ENCODE measurements at places on chromosomes 7 and 10.

DNA sequence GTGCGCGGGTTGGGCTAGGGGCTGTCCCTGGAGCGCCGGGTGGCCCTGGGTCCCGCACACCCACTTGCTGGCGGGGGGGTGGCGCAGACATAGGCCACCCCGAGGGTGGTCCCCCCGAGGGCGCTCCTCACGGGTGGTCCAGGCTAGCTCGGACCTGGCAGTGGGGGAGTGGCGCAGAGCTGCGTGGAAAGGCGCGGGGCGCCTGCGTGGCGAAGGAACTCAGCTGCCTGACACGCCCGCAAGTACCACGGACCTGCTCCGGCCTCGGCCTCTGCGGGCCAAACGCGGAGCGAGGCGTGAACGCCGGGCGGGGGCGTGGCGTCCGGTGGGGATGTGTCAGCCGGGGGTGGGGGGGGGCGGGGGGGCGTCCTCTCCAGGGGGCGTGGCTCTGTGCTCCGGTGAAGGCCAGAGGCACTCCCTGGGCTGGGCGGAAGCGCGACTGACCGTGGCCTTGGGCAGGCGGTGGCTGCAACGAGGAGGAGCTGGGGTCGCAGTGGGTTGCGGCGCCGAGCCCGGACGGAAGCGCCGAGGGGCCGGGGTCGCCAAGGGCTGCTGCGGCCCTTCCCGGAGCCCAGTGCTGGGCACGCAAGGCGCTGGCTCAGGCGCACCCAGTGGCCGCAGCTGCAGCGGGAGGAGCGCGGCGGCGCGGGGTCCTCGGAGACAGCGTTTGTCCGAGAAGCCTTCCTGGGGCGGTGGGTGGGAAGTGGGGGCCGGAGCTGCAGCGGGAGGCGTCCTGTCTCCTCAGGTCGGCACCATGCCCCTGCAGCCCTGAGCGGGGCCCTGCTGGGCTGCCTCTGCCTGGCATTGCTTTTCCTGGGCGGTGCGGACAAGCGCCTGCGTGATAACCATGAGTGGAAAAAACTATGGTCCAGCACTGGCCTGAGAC, 58.9 kb upstream of the NUPR2 start:
- H3K4me1 ChIP-seq = no peaks in the 10 kb centered on the region
- no peaks in the 10 kb centered on the region for H3K36me3 ChIP-seq
- no peak overlapping the region for H3K27ac ChIP-seq
- DNase-seq = no peak
- H3K27me3 ChIP-seq = no peaks in the 10 kb centered on the region

DNA sequence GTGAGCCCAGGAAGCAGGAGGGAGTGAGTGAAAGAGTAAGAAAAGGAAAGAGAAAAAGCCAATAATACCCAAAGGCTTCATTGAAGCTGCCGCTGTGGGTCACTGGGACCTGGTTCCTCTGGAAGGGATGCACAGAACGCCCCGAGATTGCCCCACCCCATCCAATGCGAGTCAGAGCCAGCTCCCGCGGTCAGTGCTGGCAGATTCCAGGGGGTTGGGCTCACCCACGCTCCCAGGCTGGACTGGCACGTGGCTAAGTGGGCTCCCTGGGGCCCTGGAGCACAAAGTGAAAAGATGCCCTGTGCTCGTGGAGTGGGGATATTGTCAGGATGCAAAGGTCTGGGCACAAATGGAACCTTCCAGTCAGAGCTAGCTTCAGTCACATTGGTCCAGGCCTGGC, 117.0 kb downstream of the OAT start:
- H3K36me3 ChIP-seq = no peaks in the 10 kb centered on the region
- DNase-seq = no peak
- no peaks in the 10 kb centered on the region for H3K27me3 ChIP-seq

- no peaks in the 10 kb centered on the region for H3K4me1 ChIP-seq
- DNase-seq = no peak
- no peaks in the 10 kb centered on the region for H3K27me3 ChIP-seq
- no peak overlapping the region for H3K4me3 ChIP-seq
- H3K27ac ChIP-seq = no peak overlapping the region
- H3K36me3 ChIP-seq = peaks cover 4% of the 10 kb centered on the region
Observed at GRCh38 chr10:101655570-101655969, 39.4 kb downstream of the FBXW4 start.

GRCh38 chr7:25864943-25865751, 286.9 kb upstream of the NFE2L3 start:
- H3K4me3 ChIP-seq = no peak overlapping the region
- H3K27me3 ChIP-seq = peaks cover 61% of the 10 kb centered on the region
- H3K4me1 ChIP-seq = 0 out of 2 replicates have a peak, but pooled peaks cover 2% of the 10 kb centered on the region
- H3K27ac ChIP-seq = no peak overlapping the region

- peaks cover 30% of the 10 kb centered on the region for H3K4me1 ChIP-seq
- DNase-seq = no peak
- H3K27me3 ChIP-seq = no peaks in the 10 kb centered on the region
- no peak overlapping the region for H3K4me3 ChIP-seq
- no peak overlapping the region for H3K27ac ChIP-seq
Observed at GRCh38 chr10:78450807-78451485, 417.3 kb downstream of the RPS24 start.

DNA sequence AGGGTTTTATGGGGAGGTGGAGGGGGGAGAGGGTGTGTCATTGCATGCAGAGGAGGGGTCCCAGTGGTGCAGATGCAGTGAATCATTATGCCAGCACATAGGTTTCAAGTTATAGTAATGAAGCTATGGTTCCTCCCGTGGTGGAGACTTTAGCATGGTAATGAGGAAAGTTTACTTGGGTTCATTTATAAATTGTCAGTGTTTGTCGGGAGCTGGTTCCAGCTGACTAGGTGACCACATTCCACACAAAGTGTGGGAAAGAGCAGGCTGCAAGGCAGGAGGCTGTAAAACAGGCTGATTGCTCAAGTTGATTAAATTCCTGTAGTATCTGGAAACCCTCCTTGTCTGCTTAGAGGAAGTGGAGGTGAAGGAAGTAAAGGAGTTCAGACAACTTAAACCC, 78.9 kb downstream of the SRI start:
- H3K27me3 ChIP-seq = no peaks in the 10 kb centered on the region
- no peaks in the 10 kb centered on the region for H3K36me3 ChIP-seq
- no peak overlapping the region for H3K4me3 ChIP-seq

DNA sequence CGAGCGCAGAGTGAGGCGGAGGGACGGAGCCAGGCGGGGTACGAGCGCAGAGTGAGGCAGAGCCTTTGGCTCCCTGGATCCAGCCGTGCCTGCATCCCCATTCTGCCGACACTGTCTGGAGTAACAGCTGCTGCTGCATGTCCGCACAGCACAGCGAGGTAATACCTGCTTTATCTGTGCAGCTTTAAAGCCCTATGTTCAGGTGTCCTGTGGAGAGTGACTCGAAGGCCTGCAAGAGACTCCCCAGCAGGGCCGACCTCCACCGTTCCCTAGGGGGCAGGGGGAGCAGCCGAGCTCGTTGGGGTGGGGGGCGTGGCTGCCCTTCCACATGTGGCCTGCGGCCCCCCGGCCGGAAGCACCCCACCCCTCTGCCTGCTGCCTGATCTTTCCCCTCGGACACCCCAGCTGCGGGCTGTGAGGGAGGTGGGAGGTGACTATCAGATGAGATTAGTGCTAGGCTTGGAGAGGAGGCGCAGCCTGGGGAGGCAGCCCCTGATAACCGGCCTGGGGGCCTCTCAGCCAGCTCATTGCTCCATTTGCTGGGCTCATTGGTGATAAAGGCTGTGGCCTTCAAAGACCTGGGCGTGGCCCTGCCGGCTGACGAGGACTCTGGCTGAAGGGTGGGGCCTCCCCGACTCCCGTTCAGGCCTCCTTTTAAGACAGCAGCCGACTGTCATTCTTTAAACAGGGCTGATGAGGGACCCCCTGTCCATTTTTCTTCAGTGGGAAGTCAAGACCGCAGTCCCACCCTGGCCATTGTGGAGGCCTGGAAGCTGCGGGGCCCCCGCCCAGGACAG, 8.0 kb downstream of the VENTX start:
- no peak overlapping the region for H3K4me3 ChIP-seq
- no peaks in the 10 kb centered on the region for H3K36me3 ChIP-seq
- no peak overlapping the region for H3K27ac ChIP-seq
- no peaks in the 10 kb centered on the region for H3K4me1 ChIP-seq

DNA sequence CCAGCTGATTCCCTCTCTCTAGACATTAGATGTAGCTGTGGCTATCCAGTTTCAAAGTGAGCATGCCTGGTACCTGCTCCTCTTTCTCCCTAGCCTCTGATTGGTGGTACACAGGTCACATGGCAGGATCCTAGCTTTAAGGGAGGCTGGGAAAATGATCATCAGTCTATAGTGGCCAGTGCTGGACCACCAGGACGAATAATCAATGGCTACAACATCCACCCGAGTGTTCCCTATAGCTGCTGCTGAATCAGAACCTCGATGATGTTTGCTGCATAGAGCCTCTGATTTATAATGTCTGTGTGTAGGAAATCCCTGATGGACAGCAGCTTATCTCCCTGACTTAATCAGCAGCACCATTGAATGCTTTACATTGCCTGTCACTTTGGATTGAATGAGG, 28.9 kb upstream of the LMTK2 start:
- H3K4me1 ChIP-seq = no peaks in the 10 kb centered on the region
- H3K27me3 ChIP-seq = no peaks in the 10 kb centered on the region
- no peak overlapping the region for H3K4me3 ChIP-seq

GRCh38 chr10:124251317-124252065, 158.1 kb upstream of the CHST15 start:
- H3K27ac ChIP-seq = no peak overlapping the region
- H3K27me3 ChIP-seq = no peaks in the 10 kb centered on the region
- H3K4me3 ChIP-seq = no peak overlapping the region
- no peaks in the 10 kb centered on the region for H3K4me1 ChIP-seq

GRCh38 chr10:112653215-112653614, 206.2 kb downstream of the VTI1A start:
- H3K27ac ChIP-seq = no peak overlapping the region
- H3K4me3 ChIP-seq = no peak overlapping the region
- no peak for DNase-seq
- H3K27me3 ChIP-seq = no peaks in the 10 kb centered on the region
- peaks cover 43% of the 10 kb centered on the region for H3K4me1 ChIP-seq
- no peaks in the 10 kb centered on the region for H3K36me3 ChIP-seq

DNA sequence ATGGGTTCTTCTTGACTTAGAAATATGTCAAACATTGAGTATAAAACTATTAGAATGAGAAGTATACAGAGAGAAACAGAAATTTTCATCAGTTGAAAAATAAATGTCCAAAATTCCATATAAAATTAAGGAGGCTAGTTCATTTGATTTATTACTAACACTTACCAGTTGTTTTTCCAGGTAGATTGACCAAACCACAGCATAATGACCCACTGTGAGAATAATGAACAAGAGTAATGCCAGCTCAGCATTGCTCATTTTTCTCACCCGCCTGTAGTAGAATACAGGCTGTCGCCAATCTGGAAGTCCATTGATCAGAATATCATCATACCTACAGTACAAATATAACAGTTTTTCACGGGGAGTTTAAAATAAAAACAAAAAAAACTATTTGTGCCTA, 82.9 kb downstream of the DNAJC1 start:
- no peak overlapping the region for H3K4me3 ChIP-seq
- H3K27me3 ChIP-seq = no peaks in the 10 kb centered on the region
- H3K4me1 ChIP-seq = peaks cover 11% of the 10 kb centered on the region
- no peak overlapping the region for H3K27ac ChIP-seq

GRCh38 chr7:95772771-95773581, 622 bp downstream of the DYNC1I1 start:
- H3K4me3 ChIP-seq = peak overlapping the region; percentile 58
- no peak overlapping the region for H3K27ac ChIP-seq
- no peaks in the 10 kb centered on the region for H3K36me3 ChIP-seq
- 0 out of 2 replicates have a peak, but pooled peaks cover 3% of the 10 kb centered on the region for H3K27me3 ChIP-seq

DNA sequence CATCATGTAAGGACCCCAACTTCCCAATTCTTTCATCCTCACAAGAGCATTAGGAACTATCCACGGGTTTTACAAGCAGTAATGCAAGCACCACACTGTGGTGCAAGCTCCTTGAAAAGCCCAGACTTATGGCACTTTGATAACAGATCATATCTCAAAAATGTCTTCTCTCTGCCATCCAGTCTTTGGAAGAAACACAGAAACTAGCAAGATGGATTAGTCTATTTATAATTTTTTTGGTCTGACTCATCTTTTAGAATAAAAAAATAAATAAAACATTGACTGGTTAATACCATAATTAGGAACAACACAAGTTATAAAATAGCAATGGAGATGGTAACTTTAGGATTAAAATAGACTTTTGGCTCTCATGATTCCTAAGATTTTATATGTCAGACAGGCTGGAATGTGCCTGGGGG, 49.0 kb upstream of the CALD1 start:
- peak; percentile 44 for DNase-seq
- peaks cover 27% of the 10 kb centered on the region for H3K36me3 ChIP-seq
- no peaks in the 10 kb centered on the region for H3K27me3 ChIP-seq

DNA sequence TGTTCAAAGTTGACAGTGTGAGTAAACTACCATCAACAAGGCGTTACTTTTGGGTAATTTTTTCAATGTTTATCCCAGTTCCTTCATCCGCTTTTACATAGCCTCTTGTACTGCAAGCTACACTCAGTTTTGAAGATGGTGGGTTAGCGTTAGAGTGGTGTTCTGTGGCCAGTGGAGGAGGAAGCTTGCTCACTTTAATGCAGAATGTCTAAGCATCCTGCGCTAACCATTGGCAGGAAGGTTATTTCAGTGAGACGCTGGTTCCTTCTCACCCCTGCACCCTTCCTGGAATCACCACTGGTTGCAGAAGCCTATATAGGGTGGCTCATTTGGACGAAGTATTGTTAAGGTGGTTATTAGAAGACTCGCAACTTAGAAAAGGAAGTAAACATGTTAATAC, 159.1 kb downstream of the CELF2 start:
- DNase-seq = no peak
- H3K4me3 ChIP-seq = no peak overlapping the region
- H3K4me1 ChIP-seq = no peaks in the 10 kb centered on the region
- H3K27ac ChIP-seq = no peak overlapping the region

- H3K4me1 ChIP-seq = no peaks in the 10 kb centered on the region
- no peak for DNase-seq
- no peak overlapping the region for H3K27ac ChIP-seq
- H3K27me3 ChIP-seq = 0 out of 2 replicates have a peak, but pooled peaks cover 2% of the 10 kb centered on the region
- H3K36me3 ChIP-seq = no peaks in the 10 kb centered on the region
Observed at GRCh38 chr10:58086144-58086762, 181.4 kb downstream of the IPMK start.

DNA sequence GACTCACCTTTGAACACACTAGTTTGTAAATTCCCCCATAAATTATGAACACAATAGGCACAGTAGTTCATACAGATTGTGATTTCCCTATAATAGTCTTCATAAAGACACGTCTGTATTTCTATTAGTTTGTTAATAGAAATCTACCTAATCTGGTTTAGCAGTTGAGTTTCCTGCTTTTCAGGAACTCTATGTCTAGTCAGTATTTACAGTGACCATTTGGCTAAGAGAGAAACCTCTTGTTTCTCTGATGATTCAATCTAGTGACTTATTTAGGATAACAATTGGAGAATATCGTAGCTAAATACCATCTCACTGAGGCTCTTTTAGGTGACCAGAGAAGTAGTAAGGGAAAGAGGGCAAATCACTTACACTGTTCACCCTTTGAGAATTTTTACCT, 5.9 kb upstream of the HERPUD2 start:
- H3K4me1 ChIP-seq = peaks cover 23% of the 10 kb centered on the region
- DNase-seq = no peak
- no peak overlapping the region for H3K4me3 ChIP-seq
- no peaks in the 10 kb centered on the region for H3K27me3 ChIP-seq
- H3K27ac ChIP-seq = no peak overlapping the region

Data from SJSA1 (cell line).